ENCODE measurements at places on chromosomes 7 and 10.

DNA sequence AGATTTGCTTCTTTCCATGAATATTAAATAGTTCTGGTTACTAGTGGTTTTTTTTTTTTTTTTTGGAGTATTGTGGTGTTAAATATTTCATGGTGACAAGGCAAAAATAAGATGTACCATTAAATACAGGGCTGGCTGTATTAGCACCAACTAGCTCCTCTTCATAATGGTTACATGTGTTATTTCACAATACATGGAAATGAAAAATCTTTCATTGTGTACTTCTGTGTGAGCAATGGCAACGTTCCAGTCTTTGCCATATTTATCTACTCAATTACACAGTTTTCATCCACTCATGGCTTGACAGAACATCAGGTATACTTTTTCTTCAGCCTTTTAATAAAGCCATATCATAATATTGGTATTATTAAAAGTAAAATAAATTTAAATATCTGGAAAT lies 394.7 kb upstream of the GRM3 start:
- no peak for DNase-seq

DNA sequence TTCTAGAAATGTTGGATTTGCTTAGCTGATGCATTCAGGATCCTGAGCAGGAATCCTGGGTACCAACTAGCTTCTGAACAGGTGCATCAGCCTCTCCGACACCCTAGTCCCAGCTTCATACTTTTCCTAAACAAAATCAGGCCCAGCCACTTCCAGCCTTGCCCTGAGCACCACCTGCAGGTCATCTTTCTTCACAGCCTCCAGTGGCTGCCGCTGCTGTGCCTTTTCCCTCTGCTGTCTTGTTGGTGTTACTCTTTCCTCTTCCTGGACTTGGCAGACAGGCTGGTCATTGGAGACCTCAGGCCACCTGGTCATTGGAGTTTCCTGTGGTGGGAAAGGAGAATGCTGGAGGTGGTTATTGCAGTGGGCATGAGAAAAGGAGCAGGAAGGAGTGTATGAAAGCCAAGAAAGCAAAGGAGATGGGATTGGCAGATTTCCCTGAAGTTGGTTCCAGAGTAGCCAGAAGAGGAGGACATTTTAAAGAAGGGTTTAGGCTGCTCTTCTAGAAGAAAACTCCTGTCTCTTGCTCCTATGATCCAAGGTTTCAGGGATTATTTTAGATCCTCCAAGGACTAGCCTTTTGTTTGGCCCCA lies 48.2 kb upstream of the NFKB2 start:
- DNase-seq = peak; percentile 14

- DNase-seq = no peak
These were observed 49.0 kb upstream of the STK17A start for GRCh38 chr7:43533801-43534479.

DNA sequence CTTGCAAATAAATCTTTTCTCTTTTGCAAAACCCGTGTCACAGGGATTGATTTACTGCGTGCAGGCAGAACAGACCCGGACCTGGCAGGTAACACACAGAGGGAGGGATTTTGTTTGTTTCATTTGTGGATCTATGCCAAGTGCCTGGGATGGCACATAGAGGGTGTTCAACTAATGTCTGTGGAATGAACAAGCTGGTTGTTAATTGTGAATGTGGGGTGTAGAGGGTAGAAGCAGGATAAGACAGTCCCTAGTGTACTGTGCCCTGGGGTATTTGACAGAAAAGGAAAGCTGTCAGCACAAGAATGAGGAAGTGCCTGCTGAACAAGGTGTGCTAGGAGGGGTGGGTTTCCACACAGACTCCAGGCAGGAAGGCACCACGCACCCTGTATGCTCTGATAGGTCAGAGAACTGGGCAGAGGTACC lies 331.8 kb downstream of the CALN1 start:
- no peak for DNase-seq

DNA sequence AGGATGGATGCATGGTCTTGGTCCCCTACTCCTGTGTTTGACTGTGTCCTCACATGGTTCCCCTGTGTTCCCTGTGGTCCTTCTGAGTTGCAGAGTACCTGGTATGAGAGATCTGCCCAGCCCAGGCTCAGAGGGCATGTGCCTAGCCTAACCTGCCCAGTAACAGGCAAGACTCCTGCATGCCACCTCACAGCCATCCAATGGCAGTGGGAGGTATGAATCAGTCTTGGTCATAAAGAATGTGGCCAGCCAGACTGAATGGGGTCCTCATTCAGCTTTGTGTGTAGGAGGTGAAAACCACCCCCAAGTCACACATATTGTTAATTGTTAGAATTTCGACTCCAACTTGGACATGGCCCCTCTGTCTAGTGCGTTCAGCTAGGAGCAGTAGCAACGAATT lies 17.2 kb upstream of the GPR158 start:
- no peak for DNase-seq

DNA sequence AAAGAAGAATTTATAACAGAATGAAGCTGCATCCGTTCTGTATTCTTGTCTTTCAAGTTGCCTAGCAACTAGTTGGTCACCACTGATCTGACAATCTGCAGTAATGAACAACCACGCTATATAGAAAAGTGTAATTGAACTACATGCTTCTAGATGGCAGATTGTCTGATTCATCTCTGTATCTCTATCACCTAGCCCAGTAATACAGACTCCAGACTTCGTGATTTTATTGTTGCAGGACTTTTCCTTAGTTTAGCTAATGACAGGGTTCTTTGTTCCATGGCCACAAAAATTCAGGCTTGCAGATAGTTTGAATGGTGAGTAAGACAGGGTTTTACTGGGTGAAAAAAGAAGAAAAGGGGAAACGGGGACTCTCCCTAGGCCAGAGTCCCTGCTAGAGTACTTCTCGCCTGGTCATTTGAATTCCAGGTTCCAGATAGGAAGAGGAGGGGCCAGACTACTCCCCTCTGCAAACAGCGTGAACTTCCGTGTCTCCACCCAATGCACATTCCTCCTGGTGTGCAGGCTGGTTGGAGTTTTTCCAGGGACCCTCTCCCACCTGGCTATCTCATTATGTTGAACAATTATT lies 45.9 kb downstream of the COL1A2 start:
- no peak for DNase-seq

DNA sequence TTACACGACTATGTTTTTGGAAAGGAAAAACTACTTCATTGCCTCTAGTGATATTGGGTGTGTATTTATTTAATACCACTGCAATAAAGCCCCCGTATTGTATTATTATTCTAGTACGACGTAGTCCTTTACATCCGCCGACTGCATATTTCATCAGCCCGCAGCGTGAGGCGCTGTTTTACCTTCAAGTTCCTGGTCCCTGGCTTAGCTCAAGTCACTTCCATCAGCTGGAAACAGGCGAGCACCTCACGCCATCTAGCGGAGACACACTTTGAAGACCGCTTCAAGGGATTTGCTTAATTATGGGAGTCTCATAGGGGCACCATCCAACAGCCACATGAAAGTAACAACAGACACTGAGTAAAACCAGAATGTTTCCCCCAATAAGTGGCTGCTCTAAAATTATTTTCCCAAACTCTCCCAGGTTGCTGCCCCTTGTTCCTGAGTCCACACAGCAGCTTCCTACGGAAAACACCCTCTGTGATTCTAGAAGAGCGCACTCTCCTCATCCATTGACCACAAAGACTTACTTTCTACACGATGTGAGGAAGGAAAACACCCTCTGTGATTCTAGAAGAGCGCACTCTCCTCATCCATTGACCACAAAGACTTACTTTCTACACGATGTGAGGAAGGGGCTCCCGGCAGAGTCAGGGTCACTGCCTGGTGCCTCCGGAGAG lies 15.7 kb upstream of the ITIH2 start:
- peak; percentile 93 for DNase-seq

DNA sequence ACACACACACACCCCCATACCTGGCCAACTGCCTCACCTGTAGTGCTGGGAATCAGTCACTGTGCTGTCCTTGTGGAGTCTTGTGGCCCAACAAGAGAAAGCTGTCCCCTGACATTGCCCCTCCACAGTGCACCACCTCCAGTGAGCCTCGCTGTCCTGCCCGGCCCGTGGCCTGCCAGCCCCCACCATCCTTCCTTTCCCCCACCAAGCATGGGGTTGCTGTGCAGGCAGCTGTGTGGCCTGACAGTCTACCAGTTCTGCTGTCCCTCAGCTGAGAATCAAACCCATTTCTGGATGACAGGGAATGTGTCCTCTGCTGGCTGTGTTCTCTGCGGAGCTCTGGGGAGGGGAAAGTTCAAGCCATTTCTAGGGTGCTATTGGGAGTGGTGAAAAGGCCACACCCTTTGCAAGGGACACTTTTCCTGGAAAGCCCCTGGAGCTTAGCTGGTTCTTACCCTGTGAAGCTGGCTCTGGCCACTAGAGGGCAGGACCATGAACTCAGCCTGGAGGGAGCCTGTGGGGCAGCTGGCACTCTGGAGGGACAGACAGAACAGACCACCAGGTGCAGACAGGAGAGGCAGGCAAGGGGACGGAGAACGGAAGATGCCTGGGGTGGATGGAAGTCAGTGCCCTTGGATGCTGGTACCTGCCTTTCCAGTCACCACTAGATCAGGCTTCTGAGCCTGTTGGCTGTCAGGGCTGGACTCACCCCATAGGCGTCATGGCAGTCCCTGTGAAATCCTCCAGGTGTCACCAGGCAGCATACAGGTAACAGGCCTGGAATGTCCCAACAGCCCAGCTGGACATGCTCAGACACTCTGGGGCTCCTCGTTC lies 10.5 kb upstream of the MTPAP start:
- peak; percentile 80 for DNase-seq

- peak; percentile 39 for DNase-seq
These were observed 72.1 kb downstream of the INHBA start for GRCh38 chr7:41630741-41631140.

DNA sequence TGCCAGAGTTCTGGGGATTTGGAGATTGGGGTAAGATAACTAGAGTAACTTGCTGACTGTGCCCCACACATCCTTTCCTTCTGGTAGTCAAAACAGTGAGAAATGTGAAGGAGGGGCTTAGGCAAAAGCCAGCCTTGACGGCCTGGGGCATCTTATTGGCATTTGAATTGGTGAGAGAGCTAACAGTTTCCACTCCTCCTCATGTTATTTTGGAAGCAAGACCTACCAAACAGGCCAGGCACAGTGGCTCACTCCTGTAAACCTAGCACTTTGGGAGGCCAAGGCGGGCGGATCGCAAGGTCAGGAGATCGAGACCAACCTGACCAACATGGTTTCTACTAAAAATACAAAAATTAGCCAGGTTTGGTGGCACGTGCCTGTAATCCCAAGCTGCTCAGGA lies 596.6 kb downstream of the GRM8 start:
- DNase-seq = no peak

DNA sequence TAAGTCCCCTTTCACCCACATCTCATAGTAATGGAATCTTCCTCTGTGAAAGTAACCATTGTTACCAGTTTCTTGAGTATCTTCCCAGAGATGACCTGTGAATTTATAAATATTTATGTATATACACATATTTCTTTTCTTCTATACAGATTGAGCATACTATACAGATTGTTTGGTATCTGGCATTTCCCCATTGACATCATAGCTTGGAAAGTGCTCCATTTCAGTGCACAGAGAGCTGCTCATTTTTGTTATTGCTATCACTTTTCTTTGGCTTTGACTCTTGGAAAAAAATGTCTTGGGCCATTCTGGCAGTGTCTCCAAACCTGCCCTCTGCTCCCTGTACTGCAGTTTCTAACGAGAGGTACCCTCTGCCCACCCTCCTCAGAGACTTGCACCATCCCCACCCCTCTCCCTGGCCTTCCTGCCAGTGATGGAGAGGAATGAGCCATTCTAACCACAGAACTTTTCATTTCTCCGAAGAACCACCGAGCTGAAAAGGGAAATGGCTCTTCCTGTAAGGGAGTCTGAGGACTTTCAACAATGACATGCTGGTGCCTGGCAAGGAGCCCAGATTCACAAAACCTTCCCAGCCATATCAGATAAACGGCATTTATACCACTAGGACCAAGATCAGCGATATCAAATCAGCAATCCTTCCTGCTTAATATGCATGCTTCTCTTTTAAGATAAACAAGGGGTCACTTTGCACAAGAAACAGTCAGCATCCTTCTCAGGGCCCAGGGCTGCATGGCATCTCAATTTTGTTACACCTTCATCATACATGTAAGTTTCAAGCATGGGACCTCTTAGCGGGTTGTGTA lies 19.7 kb upstream of the CCSER2 start:
- peak; percentile 52 for DNase-seq

DNA sequence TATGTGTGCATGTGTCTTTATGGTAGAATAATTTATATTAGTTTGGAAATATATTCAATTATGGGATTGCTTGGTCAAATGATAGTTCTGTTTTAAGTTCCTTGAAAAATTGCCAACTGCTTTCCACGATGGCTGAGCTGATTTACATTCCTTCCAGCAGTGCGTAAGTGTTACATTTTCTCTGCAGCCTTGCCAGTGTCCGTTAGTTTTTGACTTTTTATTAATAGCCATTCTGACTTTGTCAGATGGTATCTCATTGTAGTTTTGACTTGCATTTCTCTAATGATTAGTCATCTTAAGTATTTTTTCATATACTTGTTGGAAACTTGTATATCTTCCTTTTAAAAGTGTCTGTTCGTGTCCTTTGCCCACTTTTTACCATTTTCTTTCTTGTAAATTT lies 434.2 kb upstream of the POT1 start:
- DNase-seq = no peak

DNA sequence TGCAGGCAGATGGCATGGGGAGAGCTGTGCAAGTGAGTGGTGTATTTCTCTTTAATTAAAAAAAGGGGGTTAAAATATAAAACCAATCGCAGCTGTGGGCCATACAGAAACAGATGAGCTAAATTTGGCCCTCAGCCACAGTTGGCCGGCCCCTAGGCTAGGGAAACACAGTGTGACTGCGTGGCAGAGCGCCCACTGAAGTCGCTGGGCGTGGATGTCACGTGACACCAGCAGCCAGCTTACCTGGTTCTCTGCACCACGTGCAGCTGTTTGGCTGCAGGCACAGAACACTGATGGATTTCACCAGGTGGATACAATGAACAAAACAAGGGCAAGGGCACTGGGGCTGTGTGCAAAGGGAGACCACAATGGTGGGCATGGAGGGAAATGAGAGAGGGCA lies 119.3 kb upstream of the ZNF746 start:
- no peak for DNase-seq

GRCh38 chr10:43065761-43066160 lies 11.1 kb upstream of the RET start:
- no peak for DNase-seq

- DNase-seq = peak; percentile 88
These were observed at the start of gene CLIP2 for GRCh38 chr7:74289018-74289658. TSS of gene CLIP2 (plus strand) at chr7:74289407. CDS start at chr7:74317547, 28,140 bp downstream.

DNA sequence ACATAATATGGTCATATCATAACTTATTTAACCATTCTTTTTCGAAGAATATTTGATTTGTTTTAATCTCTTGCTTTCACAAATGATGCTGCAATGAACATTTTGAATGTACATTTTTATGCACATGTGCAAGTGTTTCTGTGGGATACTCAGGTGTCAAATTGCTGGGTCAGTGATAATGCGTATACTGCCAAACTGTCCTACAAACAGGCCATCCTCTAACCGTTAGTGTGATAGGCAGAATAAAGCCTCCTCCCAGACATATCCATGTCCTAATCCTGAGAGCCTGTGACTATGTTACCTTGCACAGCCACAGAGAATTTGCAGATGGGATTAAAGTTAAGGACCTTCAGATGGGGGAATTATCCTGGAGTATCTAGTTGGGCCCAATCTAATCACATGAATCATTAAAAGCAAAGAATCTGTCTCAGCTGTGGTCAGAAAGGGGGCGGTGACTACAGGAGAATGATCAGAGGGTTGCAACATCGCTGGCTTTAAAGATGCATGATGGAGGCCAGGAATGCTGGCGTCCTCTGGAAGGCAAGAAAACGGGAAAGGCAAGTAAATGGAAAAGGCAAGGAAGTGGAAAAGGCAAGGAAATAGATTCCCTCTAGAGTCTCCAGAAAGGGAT lies 46.7 kb downstream of the FZD1 start:
- DNase-seq = no peak
